Activated T-cell treated with anti-CD3 and anti-CD28 coated beads for 48 hours (primary cell): ENCODE measurements at places on chromosomes 16 and 17.

DNA sequence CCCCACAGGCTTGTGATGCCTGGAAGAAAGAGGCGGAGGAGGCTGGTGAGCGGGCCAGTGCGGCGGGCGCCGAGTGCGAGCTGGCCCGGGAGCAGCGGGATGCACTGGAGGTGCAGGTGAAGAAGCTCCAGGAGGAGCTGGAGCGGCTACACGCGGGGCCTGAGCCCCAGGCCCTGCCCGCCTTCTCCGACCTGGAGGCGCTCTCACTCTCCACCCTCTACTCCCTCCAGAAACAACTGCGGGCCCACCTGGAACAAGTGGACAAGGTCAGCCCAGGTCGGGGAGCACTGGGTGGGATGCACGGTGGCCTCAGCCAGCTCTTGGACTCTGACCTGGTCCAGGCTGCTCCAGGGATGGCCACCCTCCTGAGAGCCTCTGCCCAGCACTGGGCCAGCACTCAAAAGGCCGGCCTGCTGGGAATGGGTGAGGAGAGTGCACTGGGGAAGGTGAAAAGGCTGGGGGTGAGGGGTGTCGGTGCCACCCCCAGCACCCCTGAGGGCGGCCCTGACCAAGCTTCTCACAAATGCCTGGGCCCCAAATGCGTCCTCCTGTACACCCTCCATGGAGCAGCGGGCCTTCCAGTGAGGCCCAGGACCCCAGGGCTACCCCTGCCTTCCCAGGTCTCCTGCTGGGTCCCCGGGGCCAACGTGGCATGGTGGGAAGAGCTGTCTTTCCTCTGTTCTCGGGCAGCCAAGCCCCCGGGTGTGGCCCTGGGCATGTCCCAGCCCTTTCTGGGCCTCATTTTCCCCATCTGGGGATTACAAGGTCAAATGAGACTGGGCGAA lies 20.8 kb downstream of the UNC13D start:
- no peak for DNase-seq

DNA sequence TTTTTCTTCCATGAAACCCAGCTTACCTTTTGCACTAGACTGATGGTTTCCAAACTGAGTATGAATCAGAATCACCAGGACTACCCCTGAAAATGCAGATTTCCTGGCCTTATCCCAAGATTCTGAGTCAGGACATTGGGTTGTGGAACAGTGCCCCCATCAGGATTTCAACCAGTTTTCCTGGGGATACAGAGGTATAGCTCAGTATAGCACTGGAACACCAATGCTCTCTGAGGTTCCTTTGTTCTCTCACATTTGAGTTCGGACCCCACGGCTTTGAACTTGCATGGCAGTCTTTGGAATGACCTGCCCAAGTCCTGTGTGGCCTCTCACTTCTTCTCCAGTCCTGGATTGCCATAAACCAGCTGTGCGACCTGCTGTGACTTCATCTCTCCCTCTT lies 12.8 kb upstream of the CCL8 start:
- no peak for DNase-seq

GRCh38 chr17:58352596-58353388 lies 791 bp upstream of the SUPT4H1 start:
- no peak for DNase-seq

DNA sequence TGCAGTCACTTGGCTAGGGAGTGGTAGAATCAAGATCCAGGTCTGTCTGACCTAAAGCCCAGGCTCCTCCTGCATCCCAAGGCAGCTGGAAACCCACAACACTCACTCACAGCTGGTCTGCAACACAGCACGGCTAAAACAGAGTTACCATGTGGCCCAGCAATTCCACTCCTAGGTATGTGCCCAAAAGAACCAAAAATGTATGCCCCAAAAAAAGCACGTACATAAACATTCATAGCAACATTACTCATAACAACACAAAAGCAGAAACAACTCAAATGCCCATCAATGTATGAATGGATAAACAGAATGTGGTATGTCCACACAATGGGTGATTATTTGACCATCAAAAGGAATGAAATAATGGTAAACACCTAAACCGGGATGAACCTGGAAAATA lies 8.9 kb downstream of the TVP23A start:
- DNase-seq = no peak

- DNase-seq = peak; percentile 26
These were observed 16.9 kb downstream of the SRCAP start for GRCh38 chr16:30715750-30716445.

- no peak for DNase-seq
These were observed 75.5 kb downstream of the RPA1 start for GRCh38 chr17:1905190-1905913.

DNA sequence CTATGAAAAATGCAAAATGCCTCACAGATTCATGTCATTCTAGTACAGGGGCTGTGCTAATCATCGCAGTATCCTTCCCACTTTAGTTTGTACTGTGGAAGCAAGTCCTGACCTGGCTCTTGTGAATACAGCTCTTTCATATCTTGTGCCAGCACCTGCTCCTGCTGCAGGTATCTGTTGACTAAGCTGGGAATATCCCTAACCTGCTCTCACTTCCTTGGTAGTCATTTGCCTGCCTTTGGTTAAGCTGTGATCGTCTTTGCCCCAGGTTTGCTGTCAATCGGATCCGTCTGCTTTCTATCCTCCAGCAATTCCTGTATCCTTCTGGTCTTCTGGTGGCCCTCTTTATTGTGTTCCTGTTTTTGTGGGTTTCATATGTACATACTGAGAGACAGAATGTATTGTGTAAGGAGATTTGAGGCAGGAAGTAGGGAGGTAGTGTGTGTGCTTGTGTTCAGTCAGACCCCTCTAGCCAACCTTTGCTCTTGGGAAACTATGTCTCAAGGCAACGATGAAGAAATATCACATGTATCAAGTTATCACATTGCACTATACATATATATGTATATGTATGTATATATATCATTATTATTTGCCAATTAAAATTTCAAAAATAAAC lies 7.7 kb upstream of the GINS3 start:
- DNase-seq = no peak

- peak; percentile 55 for DNase-seq
These were observed 6.0 kb upstream of the GLIS2 start for GRCh38 chr16:4309833-4310266.

DNA sequence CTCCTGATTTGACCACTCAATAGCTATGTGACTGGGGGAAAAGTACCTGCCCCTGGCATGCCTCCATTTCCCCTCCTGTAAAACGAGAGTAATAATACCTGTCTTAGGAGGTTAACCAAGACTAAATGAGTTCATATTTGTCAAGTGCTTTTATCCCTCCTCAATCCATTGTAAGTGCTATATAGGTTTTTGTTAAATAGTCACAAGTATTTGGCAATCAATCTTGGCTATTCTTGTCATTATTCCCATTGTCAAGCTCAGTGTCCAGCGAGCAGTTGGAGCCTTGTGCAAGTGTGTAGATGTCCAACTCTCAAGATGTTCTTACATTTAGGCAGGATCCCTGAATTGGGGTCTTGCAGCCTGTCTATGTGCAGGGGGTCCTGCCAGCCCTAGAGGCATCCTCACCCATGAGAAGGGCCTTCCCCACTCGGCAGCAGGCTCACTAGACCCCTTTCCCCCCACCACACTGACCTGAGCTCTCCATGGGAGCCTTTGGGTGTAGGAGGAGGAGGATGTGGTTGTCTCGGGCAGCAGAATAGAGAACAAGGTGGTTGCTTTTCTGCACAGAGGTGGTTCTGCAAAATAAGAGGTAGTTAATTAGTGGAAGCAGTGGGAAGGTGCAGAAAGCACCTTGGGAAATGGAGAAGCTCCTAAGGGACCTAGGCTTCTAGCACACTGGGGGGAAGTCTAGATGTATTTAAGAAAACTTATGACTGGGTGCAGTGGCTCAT lies 18.0 kb downstream of the PIK3R6 start:
- DNase-seq = no peak

- DNase-seq = no peak
These were observed 37.7 kb upstream of the PHLPP2 start for GRCh38 chr16:71762186-71762585.

- no peak for DNase-seq
These were observed 80.7 kb downstream of the MPRIP start for GRCh38 chr17:17122781-17123483.

GRCh38 chr17:47844814-47845715 lies 4.0 kb upstream of the SCRN2 start:
- no peak for DNase-seq

DNA sequence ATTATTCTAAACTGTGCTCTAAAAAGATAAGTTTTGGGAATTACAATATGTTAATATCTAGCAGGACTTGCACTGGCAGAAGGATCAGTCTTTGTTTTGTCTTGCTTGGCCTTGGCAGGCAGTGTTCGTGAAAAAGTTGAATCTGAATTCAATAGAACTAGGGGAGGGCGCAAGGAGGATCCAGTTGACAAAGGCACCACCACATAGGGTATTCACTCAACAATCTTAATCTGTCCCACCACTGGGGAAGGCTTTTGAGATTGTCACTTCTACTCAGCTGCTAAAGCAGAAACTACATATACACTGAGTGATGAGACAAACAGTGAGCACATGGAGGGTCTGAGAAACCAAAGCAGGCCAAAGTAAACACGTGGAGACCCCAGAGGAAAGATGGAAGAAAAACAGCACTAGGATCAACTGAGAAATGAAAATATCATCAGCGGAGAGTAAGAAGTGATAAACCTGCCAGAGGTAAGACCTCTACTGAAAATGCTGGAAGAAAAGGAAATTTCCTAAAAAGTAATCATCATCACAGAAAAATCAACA lies 2.4 kb downstream of the AMFR start:
- DNase-seq = no peak

- no peak for DNase-seq
These were observed 84.8 kb downstream of the MRM1 start for GRCh38 chr17:36686123-36686669.

GRCh38 chr16:20884240-20884556 lies 16.0 kb downstream of the DCUN1D3 start:
- no peak for DNase-seq

DNA sequence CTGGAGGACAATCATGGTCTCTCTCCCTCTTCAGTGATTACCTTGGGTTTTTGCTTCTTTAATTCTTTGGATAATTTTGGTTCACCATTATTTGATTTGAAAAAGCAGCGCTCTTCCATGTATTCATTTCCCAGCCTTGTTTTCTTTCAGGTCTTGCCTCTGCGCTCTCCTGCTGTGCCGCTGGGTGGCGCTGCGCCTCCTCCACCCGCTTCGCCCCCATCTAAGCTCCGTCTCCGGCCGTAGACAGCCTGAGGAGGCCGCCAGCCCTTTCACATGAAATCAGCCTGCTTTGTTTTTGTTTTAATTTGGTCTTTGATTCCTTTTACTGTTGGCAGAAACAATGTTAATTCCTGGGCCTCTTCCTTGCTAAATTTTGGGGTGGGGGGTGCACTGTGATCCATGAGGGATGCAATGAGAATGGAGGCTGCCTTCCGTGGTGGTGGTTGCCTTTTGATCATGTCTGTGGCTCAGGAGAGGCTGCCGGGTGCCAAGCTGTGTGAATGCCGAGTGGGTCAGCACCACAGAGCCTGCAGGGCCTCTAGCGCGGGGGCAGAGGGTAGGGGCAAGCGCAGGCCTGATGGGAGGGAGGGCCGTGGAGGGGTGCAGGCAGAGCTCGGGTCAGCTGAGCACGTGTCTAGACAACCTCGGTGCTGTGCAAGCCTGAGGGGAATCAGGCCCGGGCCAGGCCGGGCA lies 64.1 kb downstream of the PLD6 start:
- DNase-seq = peak; percentile 30

DNA sequence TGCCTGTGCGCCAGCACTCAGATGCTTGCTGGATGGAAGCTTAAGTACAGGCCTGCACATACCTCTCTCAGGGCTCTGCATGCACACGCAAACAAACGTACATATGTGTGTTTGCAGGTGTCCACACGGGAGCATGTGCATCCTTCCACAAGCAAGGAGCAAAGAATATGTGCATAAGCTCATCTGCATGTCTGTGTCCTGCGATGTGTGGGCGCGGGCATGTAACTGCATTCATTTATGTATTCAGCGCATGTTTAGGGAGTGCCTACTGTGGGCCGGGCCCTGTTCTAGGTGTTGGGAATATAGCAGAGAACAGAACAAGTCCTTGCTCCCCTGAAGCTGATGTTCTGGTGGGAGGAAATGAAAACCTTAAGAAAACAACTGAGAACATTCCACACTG lies 13.7 kb downstream of the TRPV2 start:
- no peak for DNase-seq

DNA sequence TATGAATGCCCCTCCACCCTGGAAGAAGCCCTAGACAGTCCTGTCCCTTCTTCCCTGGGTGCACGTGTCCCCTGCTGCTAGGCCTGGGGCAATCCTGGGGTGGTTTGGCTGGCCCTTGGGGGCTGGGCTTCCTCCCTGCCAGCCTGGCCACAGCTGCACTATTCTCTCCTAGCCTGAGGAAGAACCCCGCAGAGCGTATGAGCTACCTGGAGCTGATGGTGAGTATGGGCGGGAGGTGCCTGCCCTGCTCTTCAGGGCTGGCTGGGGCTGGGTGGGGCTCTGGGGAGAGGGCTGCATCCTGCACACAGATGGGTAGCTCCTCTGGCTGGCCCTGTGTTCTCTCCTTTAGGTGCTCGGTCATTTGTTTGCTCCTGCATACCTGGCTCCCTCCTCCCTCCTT lies 28.8 kb downstream of the MAP2K3 start:
- no peak for DNase-seq

DNA sequence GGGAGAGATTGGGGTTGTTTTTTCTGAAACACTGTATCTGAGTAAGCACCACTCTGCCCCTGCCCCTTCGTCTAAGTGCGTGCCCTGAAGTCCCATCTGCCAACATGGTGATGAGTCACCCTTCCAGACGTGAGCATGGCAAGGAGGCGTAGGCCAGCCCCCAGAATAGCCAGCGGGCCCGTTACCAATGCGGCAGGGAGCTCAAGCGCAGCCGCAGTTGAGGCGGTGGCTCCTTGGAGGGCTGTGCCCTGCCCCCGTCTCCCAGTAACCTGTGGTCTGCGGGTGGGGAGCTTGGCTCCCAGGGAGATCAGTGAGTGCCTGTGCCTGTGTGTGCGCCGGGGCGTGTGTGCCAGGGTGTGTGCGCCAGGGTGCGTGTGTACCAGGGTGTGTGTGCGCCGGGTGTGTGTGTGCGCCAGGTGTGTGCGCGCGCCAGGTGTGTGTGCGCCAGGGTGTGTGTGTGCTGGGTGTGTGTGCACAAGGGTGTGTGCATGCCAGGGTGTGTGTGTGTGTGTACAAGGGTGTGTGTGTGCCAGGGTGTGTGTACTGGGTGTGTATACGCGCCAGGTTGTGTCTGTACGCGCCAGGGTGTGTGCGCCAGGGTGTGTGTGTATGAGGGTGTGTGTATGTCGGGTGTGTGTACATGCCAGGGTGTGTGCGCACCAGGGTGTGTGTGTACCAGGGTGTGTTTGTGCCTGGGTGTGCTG lies 98.6 kb upstream of the CHMP6 start:
- peak; percentile 45 for DNase-seq

DNA sequence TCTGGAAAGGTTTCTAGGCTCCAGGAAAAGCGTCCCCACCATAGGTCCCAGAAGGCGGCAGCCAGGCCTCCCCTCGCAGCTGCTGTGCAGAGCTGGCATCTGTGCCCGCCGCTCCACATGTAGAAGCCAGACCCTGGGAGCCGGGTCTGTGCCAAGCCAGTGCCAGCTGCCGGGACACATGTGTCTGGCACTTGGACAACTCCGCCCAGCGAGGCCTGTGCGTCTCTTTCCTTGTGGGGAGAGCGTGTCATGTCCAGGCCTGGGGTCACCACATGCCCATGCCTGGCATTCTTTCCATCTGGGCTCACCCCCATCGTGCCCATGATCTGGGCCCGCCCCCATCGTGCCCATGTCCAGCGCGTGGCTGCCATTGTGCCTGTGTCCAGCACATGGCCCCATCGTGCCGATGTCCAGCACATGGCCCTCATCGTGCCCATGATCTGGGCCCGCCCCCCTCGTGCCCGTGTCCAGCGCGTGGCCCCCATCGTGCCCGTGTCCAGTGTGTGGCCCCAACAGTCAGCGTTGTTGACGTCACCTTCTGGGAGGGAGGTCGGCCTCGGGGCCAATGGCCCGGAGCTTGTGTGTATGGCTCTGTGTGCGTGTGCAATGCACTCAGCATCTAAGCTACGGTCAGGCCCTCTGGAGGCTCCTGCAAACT lies 13.3 kb upstream of the ACSF3 start:
- DNase-seq = no peak
